ENCODE measurements at places on chromosomes 4 and X. TPM values are rescaled to one million over a fixed set of nuclear protein-coding genes. Genes with fewer than 3 reads are reported as not detected.

The ARHGAP6 gene
- total RNA-seq: not detected

The BMP3 gene
- total RNA-seq: not detected

The BEND4 gene
- not detected for total RNA-seq

- DNase-seq: no peak
These were observed 473 bp upstream of the VAMP7 start for GRCh38 chrX:155880586-155881157.

GRCh38 chrX:67545893-67546495 lies 2.2 kb downstream of the AR start:
- DNase-seq: no peak

The F8A3 gene
- total RNA-seq: 9.6 TPM

GRCh38 chr4:151934766-151935165 lies 174.0 kb upstream of the GATB start:
- DNase-seq: no peak

- DNase-seq: no peak
These were observed 92.1 kb upstream of the COX18 start for GRCh38 chr4:73161527-73162185.

DNA sequence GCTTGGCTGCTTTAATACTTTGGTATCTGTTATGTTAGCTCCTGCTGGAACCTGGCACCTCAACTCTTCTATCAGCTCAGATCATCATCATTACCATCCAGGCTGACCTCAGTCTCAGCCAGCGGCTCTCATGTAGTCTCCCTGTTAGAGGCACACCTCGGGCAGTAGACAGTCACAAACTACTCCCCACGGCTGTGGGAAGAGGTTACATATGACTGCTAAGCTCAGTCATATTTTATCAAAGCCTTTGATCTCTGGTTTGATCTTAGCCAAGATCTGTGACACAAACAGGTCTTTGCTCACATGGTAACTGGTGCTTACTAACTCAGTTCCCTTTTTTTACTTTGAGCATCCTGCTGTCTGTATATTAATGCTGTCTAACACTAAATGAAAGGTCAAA lies 384.9 kb downstream of the CENPC start:
- DNase-seq: no peak

The GUCY1B1 gene
- 0.33 TPM for total RNA-seq

DNA sequence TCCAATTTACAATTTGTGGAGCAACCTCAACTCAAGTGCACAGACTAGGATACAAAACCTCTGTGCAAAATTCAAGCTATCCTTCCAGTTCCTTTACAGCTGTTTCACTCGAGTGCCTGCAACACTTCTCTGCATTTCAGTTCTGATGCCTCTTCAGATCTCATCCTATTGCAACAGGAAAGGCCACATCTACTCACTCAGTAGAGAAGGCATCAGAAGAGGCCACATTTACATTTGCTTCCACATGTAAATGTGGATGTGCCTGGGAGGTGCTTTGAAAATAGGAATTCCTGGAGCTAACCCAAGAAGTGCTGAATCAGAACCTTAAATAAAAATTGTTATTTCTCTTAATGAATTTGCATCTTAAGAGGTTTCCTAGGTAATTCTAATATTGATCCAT lies 45.8 kb upstream of the SERTM2 start:
- no peak for DNase-seq

- DNase-seq: no peak
These were observed 62.0 kb downstream of the AWAT2 start for GRCh38 chrX:69987691-69988090.

DNA sequence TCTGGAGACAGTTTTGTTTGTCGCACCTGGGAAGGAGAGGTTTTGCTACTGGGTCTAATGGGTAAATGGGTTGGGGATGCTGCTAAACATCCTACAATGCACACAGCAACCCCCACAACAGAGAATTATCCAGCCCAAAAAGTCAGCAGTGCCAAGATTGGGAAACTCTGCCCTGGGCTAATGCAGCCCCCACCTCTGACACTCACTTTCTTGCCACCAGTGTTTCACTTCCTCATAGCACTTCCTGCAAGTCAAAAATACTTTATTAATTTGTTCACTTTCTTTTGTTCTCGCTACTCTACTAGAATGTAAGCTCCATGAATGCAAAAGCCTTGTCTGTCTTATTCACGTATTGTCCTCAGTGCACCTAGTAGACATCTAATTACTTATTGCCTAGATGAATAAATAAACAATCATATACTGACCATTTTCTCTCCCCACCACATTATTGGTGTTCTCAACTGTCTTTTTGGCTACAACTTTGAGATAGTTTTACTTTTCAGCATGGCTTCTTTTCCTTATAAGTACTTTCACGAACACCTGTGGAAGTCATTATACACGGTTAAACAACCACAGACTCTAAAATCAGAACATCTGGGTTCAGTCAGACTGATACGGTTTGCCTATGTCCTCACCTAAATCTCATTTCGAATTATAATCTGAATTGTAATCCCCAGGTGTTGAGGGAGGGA lies 82.0 kb upstream of the PITX2 start:
- DNase-seq: no peak

The FAM9A gene
- total RNA-seq: not detected

- DNase-seq: no peak
These were observed 61.0 kb upstream of the SMIM10 start for GRCh38 chrX:134929808-134930207.

DNA sequence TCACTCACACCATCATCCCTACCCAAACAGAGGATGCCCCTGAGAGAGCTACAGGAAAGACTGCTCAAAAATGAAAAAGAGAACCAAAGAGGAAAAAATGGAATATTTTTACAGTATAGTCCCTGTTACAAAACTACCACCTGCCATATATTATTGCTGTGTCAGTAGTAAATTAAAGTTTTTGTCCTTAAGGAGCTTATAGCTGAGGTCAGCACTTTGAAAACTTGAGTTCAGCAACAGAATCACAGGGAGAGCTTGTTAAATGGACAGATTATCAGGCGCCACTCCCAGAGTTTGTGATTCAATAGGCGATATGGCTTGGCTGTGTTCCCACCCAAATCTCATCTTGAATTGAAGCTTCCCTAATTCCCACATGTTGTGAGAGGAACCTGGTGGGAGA lies 71.9 kb upstream of the FAM9A start:
- DNase-seq: no peak

- DNase-seq: no peak
These were observed 207.1 kb upstream of the PCDH18 start for GRCh38 chr4:137739391-137739790.

The PNMA5 gene
- not detected for total RNA-seq

The XPNPEP2 gene
- total RNA-seq: not detected

The STBD1 gene
- 6.4 TPM for total RNA-seq

- DNase-seq: no peak
These were observed 251.6 kb downstream of the ADGRA3 start for GRCh38 chr4:22264261-22264660.

- DNase-seq: no peak
These were observed 379.7 kb downstream of the SPRY1 start for GRCh38 chr4:123776267-123776666.

The SORCS2 gene
- 10.7 TPM for total RNA-seq

DNA sequence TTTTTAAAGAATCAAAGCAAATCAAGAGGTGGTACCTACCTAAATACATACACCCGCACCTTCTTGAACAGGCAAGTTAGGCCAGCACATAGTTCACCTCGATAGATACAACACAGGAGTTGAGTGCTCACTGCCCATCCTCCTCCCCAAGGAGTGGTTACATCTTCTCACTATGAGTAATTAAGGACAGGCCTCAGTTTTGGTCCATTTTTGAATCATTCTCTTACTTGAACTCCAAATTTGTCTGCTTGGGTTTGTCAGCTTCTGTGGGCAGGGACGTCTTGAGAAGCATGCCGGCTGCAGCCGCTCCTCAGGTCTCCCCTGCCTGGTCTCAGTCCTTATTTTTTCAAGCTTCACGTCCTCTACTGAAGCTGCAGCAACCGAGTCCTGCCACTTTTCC lies 190.6 kb upstream of the RBPJ start:
- DNase-seq: no peak

The RAB9B gene
- total RNA-seq: 4.5 TPM

DNA sequence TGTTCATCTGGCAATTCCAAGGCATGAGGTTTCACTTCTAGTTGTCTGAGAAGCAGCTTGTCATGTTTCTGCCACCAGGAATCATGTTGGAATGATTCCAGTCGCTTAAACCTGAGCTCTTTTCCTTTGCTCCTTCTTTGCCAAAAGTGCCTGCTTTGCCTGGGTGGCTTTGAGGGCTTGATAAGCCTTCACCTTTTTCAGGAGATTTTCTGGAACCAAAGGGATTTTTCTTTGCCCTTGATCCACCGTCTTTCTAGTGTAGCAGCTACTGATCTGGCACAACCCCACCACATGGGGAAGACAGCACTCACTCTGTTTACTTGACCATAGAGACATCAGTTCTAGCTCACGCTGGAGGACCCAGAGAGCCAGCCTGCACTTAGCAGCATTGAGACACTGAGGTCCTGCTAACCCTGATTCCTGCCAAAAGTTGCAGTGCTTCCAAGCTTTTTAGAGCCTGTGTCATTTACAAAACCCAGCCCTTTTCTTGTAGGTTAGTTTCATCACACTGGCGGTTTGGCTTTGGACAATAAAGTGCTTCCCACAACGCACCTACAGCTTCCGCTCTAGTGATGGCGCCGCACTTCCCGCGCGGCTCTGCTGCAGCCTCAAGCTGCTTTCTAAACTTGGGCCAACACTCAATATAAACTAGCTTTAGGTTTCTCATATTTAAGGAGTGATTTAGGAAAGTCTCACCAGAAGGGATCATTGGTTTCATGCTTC lies 7.3 kb upstream of the CCNI start:
- DNase-seq: no peak

The PPP1R2C gene
- not detected for total RNA-seq

DNA sequence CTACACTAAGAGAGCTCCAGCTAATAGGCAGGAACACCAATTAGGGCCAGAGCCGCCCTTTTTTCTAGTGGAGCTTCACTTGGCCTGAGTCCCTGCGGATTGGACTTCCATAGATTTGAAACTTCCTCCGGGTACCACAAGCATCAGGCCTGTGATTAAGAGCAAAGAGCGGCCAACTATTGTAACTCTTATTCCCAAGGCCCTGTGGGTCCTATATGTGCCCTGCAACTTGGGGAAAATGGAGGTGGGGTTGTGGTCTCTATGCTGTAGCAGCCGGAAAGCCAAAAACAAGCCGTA lies at the start of gene NCBP2L:
Gene NCBP2L, plus strand, starts transcription at position 198 of the 297 bp plus-strand sequence. CDS start 16,488 bp downstream, outside the sequence.
- no peak for DNase-seq

The CLTRN gene
- total RNA-seq: 2.2 TPM

DNA sequence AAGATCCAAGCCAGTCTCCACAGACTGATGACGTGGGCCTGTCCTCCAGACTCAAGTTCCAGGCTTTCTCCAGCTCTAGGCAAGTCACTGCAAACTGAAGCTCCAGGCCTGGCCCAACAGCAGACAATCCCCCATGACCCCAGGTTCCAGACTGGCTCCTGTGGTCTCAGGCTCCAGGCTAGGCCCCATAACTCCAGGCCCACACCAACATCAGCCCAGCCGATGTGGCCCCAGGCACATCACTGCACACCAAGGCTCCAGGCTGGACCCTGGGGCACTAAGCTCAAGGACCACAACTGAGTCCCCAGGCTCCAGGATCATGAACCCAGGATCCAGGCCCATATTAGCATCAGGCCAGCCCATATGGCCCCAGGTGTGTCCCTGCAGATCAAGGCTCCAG lies 143.6 kb downstream of the COX7B2 start:
- no peak for DNase-seq

The ATOH1 gene
- not detected for total RNA-seq

The MGARP gene
- total RNA-seq: 5.5 TPM

The YY2 gene
- 3.2 TPM for total RNA-seq

DNA sequence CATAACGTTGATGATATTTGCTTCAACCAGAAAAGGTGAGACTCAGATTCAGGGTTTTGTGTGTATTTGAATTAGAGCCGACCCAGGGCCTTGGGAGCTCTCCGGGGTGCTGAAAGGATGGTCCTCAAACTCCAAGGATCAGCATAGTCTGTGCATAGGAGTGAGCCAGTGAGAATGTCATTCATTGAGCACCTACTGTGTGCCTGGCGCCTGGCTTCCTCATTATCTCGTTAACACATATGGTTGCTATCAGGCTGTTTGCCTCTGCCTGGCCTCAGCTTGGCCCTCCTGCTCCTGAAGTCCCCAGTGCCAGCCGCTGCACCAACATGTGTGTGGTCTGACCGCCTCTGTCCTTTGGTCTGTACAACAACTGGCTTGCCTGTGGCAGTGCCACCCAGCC lies 25.1 kb upstream of the JAKMIP1 start:
- peak; percentile 13 for DNase-seq

- DNase-seq: no peak
These were observed 133.5 kb downstream of the SCFD2 start for GRCh38 chr4:53232371-53232770.

- peak; percentile 38 for DNase-seq
These were observed 359.2 kb downstream of the IDS start for GRCh38 chrX:149145845-149146285.

The HHIP gene
- total RNA-seq: 0.17 TPM

DNA sequence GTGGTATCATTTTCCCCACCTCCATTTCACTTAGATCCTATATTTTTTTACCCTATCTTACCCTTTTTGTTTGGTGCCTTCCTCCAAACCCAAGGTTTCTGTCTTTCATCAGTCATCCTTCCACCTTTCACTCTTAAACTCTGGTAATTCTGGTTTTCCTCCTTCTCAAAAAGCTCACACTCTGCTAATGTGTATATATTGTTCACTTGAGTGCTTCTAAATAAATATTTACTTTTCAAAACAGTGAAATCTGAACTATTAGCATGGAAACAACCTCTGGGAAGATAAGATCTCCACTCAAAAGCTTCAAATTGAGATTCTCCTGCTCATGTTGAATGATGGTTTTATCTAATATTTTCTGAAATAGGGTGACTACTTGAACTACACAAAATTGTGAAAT lies 21.5 kb downstream of the XIAP start:
- DNase-seq: no peak

The HSFX2 gene
- not detected for total RNA-seq

The GCNA gene
- 2.3 TPM for total RNA-seq

The ALPK1 gene
- total RNA-seq: 24.3 TPM
